ENCODE measurements at places on chromosomes 4 and X.

DNA sequence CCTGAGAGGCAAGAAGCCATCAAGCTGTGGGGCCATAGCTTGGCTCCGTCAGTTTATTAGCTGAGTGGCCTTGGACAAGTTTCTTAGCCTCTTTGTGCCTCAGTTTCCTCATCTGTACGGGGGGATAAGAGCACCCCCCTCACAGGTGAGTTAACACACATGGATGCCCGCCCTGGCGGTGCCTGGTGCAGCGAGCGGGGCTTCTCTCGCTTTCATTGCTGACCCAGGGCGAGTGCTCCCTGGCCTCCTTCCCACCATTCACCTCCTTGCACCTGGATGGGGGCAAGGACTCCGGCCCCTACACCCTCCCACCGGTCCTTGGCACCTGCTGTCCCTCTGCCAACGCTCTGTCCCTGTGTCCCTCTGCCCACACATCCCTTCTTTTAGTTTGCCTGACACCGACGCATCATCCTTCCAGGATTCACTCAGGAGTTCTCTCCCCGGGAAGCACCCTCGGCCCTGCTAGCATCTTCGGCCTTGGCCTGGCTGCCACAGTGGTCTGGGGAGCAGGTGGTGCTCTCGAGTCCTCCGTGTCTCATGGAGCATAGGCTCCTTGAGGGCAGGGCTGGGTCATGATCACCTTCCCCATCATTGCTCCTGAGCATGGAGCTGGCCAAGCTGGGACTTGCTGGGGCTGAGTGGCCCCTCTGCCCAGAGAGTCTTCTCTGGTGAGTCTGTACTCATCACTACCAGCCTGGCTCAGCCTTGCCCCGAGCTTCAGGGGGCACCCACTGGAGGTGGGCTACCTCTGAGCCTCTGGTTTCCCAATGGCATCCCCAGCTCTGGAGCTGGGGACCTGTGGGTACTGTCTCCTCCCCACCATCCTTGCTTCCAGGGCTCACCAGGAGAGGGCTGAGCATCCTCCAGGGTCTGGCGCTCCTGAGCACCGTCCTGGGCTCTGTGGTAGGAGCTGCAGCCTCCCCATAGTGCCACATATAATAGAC lies 53.8 kb upstream of the SORCS2 start:
- DNase-seq: no peak

DNA sequence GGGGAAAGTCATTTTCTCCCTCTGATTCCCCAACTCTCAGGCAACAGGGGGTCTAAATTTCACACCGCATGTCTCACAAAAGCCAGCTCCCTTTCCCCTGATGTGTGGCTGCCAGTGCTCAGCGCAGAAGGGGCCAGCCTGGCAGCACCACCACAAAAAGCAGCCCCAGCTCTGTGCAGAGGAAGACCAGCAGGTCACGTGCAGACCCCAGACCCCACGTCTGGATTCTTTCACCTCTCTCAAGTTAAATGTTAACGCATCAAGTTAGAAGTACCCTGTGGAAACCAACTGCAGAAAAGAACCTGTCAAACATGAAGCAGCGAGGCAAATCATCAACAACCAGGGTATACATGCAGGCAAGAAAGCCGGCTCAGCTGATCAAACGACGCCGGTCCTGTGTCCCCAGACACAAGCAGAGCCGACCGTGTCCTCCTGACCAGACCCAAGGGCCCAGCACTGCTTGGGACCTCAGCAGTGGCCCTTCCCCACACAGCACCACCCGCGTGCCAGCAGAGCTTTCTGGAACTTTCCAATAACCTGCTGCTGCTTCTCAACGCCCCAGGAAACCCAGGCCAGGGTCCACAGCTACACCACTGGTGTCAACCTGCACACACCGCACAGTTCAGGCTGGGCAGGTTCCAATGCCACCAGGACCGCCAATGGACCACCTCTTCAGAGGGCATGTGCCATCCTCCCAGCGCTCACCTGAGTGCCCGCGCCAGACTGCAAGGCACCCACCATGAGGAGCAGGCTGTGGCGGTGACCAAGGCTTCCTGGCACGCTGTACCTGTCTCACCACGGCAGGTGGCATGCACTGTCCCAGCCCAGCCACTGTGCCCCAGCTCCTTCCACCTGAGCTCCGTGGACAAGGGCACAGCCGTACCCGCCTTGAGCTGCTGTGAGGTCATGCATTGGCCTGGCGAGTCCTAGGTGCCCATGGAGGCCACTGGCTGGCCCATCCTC lies 4.0 kb downstream of the LRPAP1 start:
- no peak for DNase-seq

GRCh38 chr4:170089668-170090351 lies at the start of gene AADAT:
TSS of gene AADAT (minus strand) at chr4:170089956. CDS start at chr4:170089690, 266 bp downstream.
- DNase-seq: peak; percentile 91

DNA sequence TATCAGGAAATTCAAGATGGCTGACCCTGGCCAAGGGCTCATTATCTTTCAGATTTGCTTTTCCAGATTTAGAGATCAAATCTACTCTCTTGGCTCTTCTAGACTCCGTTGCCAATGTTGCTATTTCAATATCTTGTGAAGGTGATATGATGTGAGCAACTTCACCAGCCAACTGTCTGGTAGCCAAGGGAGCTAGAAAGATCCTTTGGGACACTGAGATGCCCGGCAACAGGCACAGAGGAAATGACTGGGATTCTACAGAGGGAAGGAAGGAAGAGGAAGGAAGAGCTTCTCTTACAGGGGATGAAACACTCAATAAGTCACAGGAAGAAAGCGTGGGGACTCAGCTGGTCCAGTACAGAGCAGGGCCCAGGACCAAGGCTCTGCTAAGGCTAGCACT lies 121.9 kb upstream of the GPC4 start:
- no peak for DNase-seq

- DNase-seq: no peak
Observed at GRCh38 chr4:99430106-99430505, 5.0 kb downstream of the ADH7 start.

DNA sequence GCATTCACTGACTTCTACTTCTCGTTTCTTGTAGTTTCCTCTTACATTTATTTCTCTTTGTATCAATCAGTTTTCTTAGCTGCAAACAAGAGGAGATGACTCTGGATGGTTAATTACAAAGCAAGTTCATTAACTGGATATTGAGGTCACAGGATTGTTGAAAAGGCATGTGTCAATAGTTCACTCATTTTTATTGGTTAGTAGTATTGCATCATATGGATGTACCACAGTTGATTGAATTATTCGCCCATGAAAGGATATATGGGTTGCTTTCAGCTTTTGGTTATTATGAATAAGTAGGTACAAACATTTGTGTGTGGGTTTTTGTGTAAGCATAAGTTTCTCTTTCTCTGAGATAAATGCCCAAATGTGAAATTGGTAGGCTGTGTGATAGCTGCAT lies 21.8 kb upstream of the ARHGEF6 start:
- no peak for DNase-seq

DNA sequence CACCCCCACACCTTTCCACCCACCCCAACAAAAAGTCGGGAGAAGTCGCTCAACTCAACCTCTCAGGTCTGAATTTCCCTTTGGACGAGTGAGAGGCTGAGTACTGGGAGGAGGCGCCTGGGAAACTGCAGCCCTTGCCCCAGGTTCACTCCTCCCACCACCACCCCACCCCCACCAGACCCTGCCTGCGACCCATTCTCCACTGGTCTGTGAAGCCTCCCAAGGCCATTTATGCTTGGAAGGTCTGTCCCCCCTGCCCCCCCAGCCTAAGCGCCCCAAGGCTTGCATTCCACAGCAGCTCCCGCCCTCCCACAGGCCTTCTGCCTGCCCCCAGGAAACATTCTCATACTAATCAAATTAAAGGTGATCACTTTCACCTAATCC lies 27.2 kb downstream of the ELF4 start:
- no peak for DNase-seq

GRCh38 chr4:45688341-45688740 lies 435.5 kb downstream of the GABRG1 start:
- DNase-seq: peak; percentile 3

DNA sequence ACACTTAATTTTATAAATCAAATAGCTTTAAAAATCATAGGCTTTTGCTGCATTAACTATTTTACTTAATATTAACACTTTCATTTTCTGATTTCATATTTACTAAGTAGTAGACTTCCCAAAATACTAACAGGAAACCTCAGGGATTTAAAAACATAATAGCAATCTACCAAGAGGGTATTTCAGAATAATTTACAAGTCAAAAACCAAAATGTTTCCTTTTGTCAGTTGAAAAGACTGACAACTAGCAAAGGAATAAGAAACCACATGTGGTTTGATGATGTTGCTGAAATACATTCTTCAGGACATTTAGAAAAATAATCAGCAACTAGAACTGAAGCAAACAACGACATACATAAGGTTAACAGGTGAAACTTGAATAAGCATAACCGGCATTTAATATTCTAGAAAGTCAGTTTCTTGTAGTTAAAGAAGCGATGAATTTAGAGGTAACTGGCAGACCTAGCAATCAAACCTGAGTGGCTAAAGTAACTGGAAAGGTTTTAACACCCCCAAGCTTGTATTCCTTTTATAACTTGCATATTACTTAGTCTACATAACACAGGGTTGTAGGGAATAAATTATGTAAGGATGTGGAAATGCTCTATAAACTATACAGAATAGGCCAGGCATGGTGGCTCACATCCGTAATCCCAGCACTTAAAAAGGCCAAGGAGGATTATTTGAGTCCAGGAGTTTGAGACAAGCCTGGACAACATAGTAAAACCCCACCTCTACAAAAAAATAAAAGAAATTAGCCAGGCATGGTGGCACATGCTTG lies 40.0 kb downstream of the DHX15 start:
- no peak for DNase-seq

DNA sequence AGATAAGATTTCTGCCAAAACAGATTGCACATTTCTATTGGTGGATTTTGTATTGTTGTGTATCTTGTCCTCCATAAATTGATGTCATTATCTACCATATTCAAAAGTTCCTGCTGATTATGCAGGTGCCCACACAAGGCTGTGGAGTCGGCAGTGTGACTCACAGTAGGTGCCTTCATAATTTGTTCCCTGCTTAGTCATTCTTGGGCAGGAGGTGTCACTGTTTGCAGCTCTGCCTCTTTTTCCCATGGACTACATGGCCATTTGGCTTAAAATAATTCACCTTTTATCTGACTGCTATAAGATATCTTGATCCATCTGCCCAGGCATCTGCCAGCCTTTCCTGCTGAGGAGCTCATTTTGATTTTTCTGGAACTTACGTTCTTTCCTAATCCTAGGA lies 33.6 kb upstream of the ENPEP start:
- DNase-seq: no peak

GRCh38 chr4:181957088-181957487 lies 286.1 kb upstream of the TENM3 start:
- DNase-seq: no peak

- DNase-seq: no peak
Observed at GRCh38 chr4:155903453-155903852, at the start of gene TDO2. TSS of gene TDO2 (plus strand) at chr4:155903696. CDS start at chr4:155903759, 63 bp downstream.

DNA sequence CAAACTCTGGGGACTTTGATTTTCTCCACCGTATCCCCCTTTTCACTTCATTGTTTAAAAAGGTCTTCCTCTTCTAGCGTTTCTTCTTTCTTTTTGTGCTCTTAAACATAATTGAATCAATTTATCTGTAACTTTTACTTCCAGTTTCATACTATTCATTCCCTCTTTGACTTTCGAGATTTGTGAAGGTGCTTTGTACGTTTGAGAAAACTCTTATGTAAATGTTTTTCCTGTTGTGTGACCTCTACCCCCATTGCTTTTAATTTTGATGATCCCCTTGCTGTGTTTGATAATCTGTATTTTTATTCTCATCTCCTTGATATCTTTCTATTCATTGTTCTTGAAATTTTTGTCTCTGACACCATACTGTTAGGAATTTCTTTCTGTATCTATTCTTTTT lies 4.8 kb downstream of the USP38 start:
- no peak for DNase-seq

DNA sequence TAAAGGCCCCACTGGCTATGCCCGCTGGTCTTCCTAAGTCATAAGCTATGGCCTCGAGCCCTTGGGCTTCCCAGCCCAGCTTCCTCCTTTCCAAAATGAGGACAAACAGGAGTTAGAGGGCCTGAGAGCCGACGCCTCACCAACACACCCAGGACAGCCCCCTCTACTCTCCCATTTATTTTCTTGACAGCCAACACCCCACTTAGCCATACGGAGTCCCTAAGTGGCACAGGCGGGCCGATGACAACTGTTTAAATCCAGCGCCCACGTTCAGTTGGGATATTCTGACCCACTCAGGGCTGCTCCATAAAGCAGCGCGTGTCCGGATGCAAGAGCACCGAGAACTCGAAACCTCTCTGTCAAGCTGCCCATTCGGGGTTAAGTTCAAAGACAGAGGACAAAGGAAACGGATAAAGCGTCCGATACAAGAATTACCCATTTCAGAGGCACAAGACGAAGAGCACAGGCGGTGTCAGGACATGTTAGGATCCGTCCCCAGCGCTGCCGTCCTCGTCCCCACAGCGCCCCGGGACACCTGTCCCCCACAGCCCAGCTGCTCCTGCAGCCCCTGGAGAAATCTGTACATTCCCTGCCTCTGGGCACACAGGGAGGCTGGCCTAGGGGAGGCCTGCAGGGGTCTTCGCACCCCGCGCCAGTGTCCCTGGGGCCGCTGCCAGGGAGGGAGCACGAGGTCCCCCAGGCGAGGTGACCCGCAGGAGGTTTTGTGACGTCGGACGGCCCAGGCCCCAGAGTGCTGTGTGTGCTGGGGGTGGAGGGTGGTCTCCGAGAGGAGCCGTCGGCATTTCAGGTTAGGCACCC lies 1.2 kb downstream of the PRKX start:
- DNase-seq: peak; percentile 36

DNA sequence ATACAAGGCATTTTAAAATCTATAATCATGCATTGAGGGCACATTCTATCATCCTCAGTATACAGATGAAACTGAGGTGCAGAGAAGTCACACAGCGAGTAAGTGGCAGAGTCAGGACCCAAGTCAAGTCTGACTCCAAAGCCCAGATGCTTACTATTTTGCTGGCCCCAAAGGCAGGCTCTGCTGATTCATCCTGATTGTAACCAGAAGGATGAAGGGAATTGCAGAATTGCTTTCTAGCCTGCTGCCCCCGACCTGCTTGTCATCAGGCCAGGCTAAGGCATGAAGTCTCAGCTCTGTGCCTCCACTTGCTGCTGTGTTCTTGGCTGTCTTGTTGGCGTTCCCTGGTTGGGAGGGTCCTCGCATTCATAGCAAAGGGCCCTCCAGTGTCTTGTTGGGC lies 62.7 kb downstream of the SLC9A6 start:
- no peak for DNase-seq

DNA sequence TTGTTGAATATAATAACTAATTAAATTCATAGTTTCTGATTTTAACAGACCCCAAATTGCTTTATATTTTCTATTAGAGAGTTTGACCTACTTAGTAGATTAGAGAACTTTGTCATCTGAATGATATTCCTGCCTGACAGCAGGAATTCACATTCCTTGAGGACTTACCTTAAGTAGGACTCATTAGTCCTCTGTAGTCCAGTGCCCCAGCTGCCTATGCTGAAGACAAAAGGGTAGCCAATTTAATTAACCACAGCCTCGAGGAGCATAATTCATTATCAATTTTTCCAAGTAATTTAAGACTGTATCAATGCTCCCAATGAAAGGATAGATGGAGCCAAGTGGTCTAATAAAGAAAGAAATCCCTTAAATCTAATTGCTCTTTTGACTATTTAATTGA lies 1405.0 kb upstream of the IGFBP7 start:
- DNase-seq: peak; percentile 84

Data from NCI-H82 (cell line).